ENCODE measurements at places on chromosomes 4 and X.
A peak's percentile ranks its signal among the peaks of the same experiment; 100 is the strongest.

DNA sequence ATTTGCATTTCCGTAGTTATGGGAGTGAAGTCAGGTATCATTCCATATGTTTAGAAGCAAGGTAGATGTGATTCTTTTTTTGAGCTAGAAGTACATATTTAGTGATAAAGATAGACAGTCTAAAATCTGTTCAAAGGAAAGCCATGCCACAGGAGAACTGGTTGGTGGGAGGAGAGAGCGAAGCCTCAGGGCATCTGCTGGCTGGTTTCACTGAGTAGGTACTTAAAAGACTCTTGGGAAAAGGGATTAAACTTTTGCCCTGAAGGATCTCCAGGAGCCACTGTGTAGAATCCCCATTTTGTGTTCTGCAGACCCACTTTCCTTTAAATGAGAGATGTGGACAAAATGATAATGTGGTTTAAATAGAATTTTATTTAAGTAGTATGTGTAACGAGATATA is 89.6 kb downstream of the SHROOM2 start:
- DNase-seq = no peak

GRCh38 chrX:31036895-31037294 is 34.9 kb downstream of the FTHL17 start:
- DNase-seq = peak; percentile 72

GRCh38 chr4:147843162-147843561 is 111.3 kb downstream of the ARHGAP10 start:
- no peak for DNase-seq

DNA sequence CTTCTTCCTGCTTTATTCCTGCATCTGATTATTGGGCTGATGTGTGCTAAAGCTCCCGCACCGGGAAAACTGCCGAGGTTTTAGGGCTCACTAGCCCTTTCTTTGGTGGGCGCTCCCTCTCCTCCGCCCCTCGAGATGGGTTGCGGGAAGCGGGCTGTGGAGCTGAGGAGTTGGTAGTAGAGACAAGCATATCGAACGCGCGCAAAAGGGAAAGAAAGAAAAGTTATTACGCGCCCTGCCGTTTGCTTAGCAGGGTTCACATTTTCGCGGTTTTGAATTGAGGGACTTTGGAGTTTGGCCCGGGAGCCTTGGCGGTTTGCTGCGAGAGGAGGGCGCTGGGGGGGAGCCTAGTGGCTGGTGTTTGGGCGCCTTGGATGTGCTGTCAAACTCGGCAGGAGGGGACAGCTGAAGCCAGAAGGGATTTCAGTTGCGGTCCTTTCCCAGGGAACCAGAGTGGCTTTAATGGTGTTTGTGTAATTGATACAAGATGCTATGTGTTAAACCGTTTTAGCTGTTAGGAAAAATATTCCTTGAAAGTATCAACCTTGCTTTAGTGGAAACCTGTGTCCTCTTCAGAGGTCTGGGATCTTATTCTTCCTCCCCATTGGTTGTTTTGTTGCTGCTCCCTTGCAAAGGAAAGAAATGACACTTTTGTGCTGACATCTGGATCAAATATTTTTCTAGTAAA is 1.1 kb downstream of the GAB1 start:
- DNase-seq = peak; percentile 34

DNA sequence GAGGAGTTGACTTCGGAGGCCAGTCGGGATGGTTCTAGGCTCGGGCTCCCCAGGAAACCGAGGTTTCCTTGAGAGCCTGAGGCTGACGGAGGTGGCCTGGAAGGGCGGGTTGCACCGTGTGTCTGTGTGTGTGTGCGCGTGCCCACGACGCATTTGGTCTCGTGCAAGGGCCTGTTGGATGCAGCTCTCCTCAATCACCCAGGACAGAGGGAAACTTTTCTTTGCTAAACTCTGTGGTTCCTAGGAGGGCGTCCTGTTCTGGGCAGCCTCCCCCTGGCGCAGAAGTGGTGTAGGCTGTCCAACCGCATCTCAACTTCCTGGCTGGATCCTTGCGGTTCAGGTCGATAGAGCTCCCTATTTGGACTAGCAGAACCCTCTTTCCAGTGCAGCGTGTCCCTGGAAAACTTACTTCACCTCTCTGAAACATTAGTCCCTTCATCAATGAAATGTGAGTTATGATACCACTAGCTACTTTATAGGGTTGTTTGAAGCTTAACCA is 973 bp downstream of the STK32B start:
- no peak for DNase-seq

GRCh38 chr4:41216294-41217019 is 2.1 kb upstream of the APBB2 start:
- peak; percentile 87 for DNase-seq

- DNase-seq = no peak
These were observed 64.1 kb downstream of the TMA16 start for GRCh38 chr4:163558539-163559044.

DNA sequence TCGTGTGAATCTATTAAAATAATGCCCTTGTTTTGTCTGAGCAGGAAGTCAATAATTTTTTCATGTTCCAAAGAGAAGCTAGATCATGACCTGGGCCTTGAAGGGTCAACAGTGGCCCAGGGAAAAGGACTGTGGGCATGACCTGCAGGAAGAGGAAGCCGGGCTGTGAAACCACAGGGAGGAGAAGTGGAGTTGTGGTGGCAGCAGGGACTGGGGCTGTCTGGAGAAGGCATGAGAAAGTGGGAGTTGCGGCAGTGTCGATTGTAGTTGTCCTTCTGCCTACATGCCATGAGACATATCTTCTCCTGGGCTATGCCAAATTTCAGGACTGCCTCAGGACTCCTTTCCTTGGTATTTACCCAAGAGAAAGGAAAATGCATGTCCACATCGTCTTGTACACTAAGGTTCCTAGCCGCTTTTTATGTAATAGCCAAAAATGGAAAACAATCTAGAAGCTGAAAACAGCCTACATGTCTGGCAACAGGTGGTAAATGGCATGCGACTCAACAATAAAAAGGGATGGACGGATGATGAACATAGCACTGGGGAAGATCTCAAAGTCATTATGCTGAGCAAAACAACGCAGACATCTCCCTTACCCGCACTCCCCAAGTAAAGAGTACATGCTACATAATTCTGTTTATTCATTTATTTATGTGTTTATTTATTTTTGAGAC is 13.6 kb upstream of the PTTG2 start:
- DNase-seq = no peak

- peak; percentile 32 for DNase-seq
These were observed 306.7 kb downstream of the GBA3 start for GRCh38 chr4:22999419-22999818.

All from RKO (cell line).